ENCODE measurements at places on chromosomes 2 and 18.

DNA sequence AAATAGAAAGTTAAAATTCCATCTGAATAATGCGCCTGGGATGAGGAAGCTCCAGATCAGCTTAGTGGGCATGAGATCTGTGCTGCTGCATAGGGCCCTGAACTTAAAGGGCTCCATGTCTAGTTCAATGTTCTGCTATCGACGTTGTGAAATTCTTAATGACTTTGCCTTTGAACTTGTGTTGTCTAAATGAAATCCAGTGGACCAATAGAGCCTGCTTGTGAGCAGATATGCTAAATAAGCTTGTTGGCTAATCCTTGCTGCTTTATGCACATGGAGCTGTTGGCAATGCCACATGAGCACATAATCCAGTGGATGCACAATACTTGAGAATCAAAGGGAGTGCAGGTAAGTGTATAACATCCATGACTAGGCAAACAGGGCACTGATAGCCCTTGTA lies 228.6 kb downstream of the TNS1 start:
- no peak for DNase-seq

GRCh38 chr18:3099327-3099726 lies 86.4 kb upstream of the LPIN2 start:
- no peak for DNase-seq

GRCh38 chr2:163779970-163780597 lies 44.3 kb upstream of the FIGN start:
- DNase-seq, result no peak

DNA sequence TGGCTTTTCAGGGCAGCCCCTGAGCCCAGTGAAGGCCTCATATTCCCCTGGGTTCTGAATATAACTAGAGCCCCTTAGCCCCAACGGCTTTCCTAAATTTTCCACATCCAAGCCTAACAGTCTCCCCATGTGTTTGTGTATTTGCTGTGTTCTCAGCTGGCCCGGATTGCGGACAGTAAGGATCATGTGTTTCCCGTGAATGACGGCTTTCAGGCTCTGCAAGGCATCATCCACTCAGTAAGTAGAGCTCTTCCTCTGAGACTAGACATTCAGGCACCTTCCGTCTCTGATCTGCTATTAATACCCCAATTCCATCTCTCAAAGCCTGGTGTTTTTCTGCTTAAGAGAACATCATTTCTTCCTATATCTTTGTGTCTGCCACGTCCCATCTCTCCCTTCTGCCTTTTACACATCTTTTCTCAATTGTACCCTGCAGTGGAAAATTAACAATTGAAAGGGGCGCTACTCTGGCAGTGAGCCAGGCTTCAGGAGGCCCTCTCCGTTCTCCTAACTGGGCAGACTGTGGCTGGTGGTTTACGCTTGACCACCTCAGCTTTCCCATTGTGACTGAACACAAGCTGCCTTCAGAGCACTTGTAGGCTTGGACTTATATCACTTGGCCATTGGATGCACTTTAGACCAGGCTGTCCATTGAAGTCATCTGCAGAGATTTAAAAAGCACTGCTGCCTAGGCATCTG lies 64.4 kb downstream of the ANTXR1 start:
- no peak for DNase-seq

- DNase-seq, result no peak
These were observed 24.6 kb downstream of the CCDC195 start for GRCh38 chr2:224691563-224691962.

- no peak for DNase-seq
These were observed 76.9 kb upstream of the PAPOLG start for GRCh38 chr2:60679036-60679780.

DNA sequence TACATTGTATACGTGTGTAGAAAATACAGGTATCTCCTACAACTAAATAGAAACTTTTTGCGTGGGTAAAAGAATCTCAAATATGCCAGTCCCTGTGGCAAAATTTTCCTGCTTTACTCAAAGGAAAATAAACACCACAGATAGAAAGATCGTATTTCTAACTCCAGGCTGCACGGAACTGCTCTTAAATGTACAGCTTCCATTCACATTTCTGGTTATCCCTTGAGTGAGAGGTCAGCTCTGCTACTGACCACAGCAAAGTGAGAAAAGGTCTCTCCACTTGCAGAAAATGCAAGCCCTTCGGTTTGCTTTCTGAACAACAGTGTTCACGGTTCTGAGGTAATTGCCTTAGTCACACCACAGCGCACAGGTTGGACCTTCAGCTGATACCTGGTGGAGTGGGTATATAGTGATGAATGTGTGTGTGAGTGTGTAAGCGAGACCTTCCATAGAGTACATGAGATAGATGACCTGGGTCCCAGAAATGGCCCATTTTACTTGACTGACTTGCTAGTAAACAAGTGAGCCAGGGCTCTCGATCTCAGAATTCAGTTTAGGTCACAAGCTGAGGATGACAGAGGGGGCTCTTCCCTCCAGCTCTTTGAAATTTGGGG lies 52.1 kb downstream of the ALPK2 start:
- no peak for DNase-seq

DNA sequence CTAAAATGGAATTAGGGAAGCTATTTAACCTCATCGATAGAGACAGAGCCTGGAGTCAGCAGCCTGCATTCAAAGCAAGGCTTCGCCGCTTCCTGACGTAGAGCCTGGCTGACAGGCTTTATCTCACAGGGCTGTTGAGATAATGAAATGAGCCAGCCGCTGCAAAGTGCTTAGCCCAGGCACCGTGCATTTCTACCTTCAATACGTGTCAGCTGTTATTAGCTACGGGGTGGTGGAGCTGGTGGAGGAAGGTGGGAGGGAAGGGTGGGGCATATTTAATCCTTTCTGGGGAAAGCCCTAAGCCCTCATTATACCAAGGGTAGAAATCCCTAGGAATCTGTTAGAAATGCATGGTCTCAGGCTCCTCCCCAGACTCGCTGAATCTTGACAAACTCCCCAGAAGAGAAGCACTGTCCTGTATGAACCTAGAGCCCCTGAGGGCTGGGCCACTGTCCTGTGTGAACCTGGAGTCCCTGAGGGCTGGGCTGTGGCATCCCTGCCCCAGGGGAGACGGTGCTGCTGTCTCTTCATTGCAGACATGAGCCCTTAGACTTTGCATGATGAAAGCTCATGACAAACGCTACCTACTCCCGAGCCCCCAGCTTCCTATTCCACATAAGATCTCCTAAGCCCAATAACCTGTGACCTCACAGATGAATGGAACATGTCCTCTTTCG lies 72.4 kb downstream of the ALPK2 start:
- DNase-seq, result no peak
